Posterior vena cava (tissue), 2 donors: ENCODE measurements at places on chromosomes 16 and 17. TPM values are rescaled to one million over a fixed set of nuclear protein-coding genes. Genes with fewer than 3 reads are reported as not detected.

The UTS2R gene
- not detected for total RNA-seq

- peak; percentile 75 for DNase-seq
These were observed 3.8 kb upstream of the CHD3 start for GRCh38 chr17:7884581-7885366.

- no peak for DNase-seq
These were observed at the start of gene CPNE2 for GRCh38 chr16:57091975-57092785. Gene CPNE2, plus strand, starts transcription at chr16:57092583. Its CDS starts 18,160 bp downstream, at chr16:57110743.

DNA sequence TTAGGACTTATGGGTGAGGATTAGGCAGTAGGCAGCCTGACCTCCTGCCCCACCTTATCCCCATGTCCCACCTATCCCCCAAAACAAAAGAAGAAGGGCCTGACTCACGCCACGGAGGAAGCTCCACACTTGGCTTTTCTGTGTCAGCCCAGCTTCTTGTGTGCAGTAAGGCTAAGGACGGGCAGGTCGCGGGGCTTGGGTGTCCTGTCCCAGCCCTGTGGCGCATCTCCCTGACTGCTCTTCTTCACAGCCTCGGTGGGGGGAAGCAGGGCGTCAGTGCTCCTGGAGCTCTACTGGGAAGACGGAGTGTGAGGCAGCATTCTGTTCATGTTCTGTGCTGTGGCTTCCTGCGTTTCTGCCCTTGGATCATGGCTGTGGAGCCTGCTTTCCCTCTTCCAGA, 34.6 kb upstream of the ALDH3A2 start:
- no peak for DNase-seq

- DNase-seq = peak; percentile 3
These were observed 79.3 kb downstream of the BANP start for GRCh38 chr16:88030498-88030897.

DNA sequence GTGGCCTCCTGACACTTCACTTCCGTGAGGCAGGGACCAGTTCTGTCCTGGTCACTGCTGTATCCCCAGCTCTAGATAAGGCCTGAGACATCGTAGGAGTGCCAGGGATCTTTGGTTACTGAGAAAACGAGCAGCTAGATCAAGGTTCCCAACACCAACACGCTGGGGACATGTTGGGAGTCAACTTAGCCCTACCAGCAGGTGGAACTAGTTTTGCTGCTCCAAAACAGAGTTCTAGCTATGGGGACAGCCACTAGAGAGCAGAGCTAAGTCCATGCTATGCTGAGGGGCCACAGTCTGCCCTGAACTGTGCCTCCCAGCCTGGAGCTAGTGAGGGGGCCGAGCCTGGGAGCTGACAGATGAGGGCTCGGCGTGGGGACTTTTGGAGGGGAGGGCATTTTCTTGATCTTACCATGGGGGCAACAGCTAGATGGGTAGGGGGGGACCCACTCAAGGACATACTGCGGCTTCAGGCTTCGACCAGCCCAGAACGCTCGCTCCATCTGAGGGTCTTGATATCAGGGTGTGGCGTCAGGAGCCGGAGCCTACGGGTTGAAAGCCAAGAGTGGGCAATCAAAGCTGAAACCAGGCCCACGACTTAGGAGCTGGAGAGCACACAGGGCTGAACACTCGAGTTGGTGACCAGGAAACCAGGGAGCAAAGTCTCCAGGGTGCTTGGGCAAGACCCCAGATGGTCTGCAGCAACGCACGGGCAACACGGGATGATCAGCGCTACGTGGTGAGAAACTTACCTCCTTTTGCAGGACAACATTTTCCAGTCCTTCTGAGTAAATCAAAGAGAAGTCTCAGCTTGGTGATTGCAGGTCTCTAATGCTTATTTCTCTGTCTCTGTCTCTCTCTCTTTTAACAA, 13.4 kb downstream of the SNX20 start:
- no peak for DNase-seq

GRCh38 chr16:10522966-10523365, 57.4 kb downstream of the EMP2 start:
- DNase-seq = no peak

- DNase-seq = no peak
These were observed 26.8 kb downstream of the KNOP1 start for GRCh38 chr16:19691161-19691711.

The MYH3 gene
- 75.1 TPM for total RNA-seq

The PGAP3 gene
- total RNA-seq = 12.0 TPM

The QPRT gene
- total RNA-seq = 1.7 TPM

The AKAP10 gene
- 35.5 TPM for total RNA-seq

GRCh38 chr17:75478508-75478907, 22.1 kb downstream of the TMEM94 start:
- no peak for DNase-seq

The CA4 gene
- 7.0 TPM for total RNA-seq

The SYNGR3 gene
- 0.33 TPM for total RNA-seq

DNA sequence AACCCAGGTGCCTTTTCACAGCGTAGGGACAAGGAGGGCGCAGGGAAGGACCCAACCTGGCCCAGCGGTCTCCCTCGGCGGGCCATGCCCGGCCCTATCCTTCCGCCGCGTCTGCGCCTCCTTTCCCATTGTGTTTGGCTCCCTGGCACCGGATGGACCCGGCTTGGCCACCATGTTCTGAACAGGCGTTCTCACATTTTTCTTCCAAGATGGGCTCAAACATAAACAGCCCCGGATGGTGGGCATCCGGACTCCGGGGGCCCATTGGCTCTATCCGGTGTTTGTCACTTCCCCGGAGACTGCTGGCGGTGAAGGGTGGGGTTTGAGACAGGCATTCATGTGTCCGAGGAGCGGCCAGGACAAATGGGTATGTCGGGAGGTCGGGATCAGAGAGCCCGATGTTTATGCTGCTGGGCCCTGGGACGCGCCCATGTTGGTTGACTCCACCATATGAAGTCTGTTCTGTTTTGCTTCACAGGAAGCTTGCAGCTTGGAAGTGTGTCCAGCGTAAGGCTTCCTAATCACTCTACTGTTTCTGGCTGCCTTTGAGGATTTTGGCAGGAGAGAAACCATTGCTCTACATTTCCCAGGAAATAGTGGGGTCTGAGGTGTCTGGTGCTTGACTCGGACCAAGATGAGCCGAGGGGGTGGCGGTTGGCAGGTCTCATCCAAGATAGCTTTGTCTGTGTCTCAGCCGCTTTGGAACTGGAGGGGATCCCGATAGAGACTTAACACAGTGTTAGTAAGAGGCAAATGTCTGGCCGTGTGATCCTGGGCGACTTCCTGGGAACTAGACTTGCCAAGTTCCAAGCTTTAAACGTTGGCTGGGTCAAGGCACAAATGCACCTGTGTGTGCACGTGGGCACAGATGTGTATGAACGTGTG, 188.3 kb downstream of the IRF8 start:
- peak; percentile 64 for DNase-seq

GRCh38 chr16:72530434-72530833, 358.5 kb upstream of the PMFBP1 start:
- no peak for DNase-seq

The KRTAP17-1 gene
- not detected for total RNA-seq

The KCNJ2 gene
- total RNA-seq = 3.2 TPM

The APOH gene
- not detected for total RNA-seq

DNA sequence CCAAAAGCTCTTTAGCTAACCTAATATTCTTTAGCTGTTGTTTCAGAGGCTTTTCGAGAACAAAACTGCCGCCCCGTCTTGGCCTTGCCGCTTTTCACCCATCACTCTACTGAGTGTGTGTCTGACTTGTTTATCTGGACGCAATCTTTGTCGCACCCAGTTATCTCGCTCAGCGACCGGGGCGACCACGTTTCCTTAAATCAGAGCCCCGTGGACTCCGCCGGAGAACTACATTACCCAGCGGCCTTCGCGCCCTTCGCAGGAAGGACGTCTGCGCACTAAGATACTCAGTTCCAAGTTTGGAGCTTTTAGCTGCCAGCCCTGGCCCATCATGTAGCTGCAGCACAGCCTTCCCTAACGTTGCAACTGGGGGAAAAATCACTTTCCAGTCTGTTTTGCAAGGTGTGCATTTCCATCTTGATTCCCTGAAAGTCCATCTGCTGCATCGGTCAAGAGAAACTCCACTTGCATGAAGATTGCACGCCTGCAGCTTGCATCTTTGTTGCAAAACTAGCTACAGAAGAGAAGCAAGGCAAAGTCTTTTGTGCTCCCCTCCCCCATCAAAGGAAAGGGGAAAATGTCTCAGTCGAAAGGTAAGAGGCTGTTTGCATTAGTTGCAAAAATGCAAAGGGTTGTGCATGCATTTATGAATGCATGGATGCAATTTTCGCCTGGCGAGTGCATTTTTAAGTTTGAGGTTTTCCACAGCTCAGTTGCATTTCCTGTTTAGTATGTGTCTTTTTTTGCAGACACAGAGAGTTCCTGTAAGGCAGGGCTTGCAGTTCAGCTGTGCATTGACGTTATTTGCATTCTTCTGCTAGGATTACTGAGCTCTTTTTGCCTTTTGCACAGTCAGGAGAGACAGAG, at the start of gene MAP2K6:
Gene MAP2K6 (plus strand): TSS at position 290 of the 867 bp plus-strand sequence. CDS start 288 bp downstream, at position 578.
- peak; percentile 94 for DNase-seq

The DPH1 gene
- 27.9 TPM for total RNA-seq

GRCh38 chr16:10878644-10879501, 1.9 kb downstream of the CIITA start:
- DNase-seq = peak; percentile 88

DNA sequence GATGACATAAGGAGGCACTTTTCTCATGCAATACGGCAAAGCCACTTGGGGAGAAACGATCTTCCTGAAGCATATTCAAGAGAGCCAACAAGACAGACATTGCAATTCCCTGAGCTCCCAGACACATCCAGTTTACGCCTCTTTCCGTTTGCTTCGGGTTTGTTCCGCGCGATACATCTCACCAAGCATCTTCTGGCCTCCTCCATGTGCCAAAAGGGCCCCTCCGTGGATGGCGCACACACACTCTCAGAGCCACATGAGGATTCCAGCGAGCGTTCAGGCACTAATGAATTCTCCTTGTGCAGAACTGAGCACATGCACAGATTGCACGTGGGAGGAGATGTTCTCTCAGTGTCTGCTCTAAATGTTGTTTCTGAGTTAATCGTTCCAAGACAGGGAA, 146.7 kb upstream of the SHISA6 start:
- DNase-seq = no peak

The KRTAP4-1 gene
- not detected for total RNA-seq

DNA sequence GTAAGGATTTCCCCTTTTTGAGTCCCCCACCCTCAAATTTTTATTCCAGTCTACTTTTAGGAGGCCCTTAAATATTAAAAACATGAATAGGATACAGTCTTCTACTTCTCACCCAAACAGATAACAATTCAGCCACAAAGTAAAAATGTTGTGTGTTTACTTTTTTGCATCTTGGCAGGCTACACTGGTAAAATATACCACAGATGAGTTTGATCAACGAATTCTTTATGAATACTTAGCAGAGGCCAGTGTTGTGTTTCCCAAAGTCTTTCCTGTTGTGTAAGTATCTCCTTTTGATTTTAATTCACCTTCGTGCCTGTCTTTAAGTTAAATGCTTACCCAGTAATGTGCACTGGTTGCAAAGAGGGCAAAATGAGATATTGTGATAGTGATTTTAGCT, 34.4 kb upstream of the RAB11FIP4 start:
- no peak for DNase-seq

GRCh38 chr16:20899477-20900298, 470 bp downstream of the DCUN1D3 start:
- peak; percentile 83 for DNase-seq

GRCh38 chr16:62020681-62021080, 15.6 kb downstream of the CDH8 start:
- DNase-seq = no peak
